ENCODE measurements at places on chromosomes 3 and 15.
A peak's percentile ranks its signal among the peaks of the same experiment; 100 is the strongest.

- no peak for DNase-seq
These were observed 28.2 kb upstream of the PIAS1 start for GRCh38 chr15:68025835-68026424.

- DNase-seq, result no peak
These were observed 772 bp downstream of the TSPAN3 start for GRCh38 chr15:77070180-77070494.

GRCh38 chr15:32677238-32677750 lies 35.8 kb downstream of the SCG5 start:
- no peak for DNase-seq

- no peak for DNase-seq
These were observed 16.9 kb upstream of the P2RY13 start for GRCh38 chr3:151346292-151346691.

DNA sequence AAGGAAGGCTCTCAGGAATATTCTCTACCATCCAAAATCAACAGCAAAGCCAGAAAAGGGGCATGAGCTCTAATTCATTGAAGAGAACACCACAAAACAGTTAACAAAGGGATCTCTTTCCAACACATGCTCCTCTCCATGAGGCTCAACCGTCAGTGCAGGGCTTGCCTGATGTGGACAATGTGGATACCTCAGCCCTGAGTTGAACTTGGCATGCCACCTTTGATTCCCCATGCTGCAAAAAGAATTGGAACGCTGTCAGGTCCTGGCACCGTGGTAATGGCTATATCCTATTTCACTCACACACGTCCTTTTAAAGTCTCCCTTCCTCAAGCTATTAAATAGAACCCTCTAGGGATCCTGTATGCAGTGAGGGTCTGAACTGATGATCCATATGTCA lies 30.7 kb upstream of the IP6K2 start:
- no peak for DNase-seq

DNA sequence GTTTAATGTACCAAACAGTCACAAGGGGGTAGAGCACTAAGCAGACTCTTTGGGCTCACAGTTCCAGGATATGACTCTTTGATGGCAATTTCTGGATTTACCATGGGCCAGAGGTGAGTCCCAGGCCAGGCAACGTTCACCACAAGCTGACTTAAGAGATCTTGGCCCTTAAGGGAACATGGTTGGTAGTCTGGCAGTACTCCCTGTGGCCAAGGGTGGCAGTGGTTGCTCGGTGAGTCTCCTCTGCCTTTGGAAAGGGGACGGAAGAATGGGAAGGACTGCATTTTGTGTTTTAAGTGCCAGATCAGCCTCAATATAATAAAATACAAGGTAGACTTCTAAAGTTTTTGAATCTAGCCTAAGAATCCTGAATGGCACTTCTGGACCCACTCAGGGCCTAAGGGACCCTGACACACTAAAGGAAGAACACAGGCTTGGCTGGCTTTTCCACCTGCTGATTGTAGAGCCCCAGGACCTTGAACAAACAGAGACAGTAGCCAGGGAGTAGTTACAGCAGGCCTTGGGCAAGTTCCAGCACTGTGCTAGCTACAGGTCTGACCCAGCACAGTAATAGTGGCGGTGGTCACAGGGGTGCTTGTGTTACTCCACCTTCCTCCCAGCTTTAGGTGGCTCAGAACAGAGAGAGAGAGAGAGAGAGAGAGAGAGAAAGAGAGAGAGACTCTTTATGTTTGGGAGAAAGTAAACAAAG lies 730.7 kb upstream of the ALCAM start:
- no peak for DNase-seq

GRCh38 chr3:172040981-172041963 lies 1.9 kb downstream of the FNDC3B start:
- no peak for DNase-seq

- DNase-seq, result no peak
These were observed 112.7 kb downstream of the SLCO3A1 start for GRCh38 chr15:91966194-91966552.

DNA sequence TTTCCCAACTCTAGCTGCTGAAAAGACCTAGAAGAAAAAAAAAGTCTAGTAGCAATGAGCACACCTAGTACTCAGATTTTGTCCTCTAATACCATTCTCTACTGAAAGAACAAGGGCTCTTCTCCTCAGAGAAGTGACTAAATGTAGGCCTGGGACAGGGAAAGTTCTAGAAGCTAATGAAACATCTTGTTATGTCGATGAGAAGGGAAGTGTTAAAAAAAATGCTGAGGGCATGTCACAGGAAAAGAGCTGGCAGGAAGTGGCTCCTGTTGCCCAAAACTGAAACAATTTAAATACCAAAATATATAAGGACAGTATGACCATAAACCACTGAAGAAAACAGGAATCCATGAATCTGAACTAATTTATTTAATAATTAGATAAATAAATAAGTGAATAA lies 581.4 kb upstream of the TBL1XR1 start:
- no peak for DNase-seq

GRCh38 chr3:197422506-197422905 lies 124.1 kb upstream of the DLG1 start:
- no peak for DNase-seq

DNA sequence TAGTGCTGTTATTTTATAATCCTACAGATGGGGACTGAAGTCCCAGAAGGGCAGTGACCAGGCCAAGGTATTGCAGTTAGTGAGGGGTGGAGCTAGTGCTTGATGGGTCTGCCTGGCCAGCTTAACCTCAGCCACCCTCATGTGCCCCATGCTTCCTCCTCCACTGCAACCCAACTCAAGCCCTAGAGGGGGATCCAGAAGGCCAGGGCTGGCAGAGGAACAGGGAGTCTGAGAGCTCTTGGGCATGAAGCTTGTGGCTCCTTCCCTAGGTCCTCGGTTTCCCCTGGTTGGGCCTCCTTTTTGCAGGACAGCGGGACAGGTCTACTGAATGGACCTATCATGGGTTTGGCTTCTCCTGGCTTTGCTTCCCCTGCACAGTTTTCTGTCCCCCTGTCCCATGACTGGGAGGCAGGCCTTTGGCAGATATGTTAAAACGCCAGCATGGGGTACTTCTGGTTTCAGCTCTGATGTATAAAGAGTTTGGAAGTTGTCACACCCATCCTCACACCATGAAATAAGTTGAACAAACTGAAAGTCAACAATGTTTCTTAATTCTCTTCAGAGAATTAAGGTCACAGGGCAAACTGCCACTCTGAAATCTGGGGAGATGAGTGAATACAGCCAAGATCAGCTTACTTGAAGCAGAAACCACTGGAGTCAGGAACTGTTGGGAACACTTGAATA lies 103.3 kb downstream of the SMAD6 start:
- DNase-seq, result no peak

DNA sequence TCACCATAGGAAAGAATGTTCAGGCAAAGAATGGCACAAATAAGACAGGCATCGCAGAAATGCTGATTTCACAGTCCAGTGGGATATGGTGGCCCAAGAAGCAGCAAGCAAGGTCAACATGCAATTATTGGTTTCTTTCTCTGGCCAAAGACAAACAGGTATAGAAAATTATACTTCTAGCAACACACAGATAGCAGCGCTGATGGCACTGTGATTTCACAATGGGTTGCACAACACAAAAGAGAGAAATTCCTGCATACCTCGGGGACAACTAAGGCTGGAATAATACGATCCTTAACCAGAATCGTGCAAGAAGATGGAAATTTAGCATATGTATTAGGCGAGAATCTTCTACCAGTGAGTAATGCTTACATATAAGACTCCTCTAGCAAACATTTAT lies 76.3 kb upstream of the NR2F2 start:
- DNase-seq, result peak; percentile 36

DNA sequence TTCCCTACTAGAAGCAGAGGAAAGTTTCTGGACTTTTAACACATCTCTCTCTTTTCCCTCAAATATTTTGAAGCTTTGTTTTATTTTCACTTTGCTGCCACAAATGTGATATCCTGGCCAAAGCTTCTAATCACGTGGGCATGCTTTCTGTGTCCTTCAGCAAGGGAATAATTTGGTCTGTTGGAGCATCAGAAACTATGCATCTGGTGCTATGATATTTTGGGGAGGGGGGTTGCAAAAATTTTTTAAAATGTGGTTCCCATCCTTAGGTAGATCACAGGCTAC lies 254.2 kb downstream of the GAP43 start:
- DNase-seq, result no peak

- DNase-seq, result no peak
These were observed 250.3 kb downstream of the MAGI1 start for GRCh38 chr3:65788461-65788860.

DNA sequence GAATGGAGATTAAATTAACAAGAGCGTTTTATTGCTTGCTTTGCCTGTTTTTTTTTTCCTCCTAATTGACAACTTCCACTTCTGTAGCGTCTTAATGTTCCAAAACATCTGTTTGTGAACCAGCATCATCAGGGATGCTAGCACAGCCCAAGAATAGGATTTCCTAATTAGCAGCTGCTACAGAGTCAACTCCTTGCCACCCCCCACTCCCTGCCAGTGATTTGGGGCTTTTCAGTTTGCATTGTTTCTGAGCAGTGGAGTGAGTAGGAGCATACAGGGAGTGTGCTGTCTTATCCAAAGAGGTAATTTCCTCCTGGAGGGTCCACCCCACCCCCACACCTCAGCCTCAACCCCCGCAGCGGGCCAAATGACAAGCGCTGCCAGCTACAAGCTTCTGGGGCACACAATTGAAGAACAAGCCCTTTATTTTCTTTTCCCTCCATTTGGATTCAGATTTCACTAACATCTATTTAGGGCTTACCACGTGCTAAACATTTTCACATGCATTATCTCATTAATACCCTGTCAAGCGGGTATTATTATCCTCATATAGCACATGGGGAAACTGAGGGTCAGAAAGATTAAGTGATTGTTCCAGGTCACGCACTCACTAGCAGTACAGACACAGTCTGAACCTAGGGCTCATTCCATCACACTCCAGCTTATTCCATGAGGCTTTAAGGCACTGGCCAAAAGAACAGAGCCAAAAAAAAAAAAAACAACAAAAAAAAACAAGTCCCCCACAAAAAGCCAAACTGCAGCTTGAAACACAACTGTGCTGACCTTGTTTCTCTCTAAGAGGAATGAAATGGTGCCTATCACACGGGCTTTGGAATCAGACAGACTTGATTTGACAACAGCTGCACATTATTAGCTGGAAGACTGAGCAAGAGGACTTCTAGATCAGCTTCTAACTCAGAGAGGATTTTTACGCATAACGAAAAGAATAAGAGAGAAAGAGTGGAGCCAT lies 16.4 kb downstream of the HEG1 start:
- no peak for DNase-seq

DNA sequence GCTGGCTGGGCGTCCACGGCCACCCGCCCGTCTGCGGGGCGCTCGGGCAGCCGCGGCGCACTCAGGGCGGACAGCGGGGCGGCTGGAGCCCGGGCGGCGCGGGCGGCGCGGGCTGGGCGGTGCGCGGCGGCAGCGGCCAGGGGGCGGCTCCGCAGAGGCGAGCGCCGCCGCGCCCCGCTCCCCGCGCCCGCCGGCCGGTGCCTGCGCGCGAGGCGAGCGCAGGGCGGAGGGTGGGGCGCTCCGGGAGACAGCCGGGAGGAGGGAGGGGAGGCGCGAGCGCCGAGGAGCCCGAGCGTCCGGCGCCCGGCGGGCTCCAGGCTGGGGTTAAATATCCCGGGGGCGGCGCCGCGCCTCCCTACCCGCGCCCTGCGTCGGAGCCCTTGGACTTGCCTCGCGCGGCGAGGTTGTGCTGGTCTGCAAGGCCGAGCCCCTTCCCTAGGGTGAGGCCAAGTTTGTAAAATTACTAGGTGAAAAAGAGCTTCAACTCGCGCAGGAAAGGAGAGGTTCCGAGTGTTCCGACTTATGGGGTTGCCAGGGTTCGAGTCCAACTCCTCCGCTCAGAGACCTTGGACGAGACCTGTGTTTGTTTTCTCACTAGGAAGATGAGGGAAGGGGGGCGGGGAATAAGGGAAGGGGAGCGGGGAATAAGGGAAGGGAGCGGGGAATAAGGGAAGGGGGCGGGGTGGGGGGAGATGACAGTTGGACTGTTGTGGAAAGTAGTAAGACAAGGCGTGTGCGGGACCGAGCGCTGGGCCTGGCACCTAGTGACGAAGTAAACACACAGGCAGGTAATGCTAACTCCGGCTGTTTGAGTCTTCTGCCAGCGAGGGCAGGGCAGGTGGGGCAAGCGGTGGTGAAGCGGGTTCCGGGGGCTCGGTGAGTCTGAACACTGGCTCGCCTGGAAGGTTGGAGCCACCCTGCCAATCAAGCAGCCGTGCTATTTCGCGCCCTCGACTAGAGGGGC lies at the start of gene TNFAIP8L3:
TNFAIP8L3 (minus strand) TSS at position 301 of the 964 bp plus-strand sequence. CDS start 311 bp downstream, outside the sequence.
- DNase-seq, result no peak

DNA sequence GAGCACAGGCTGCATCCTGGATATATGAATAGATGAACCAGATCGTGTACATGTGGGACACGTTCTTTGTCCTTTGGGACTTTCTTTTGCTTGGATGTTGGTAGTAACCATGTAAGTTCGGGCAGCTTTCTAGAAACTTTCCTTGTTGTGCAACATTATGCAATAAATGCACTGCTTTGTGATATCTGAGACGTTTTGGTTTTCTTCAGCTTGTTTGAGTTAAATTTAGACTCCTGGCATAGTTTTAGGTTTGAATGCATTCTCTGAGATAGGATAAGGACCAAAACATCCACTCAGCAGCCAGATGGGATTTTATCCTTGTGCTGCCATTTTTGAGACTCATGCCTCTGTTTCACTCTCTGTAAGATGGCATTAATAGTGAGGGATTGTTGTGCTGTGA lies 158.9 kb downstream of the IGF1R start:
- peak; percentile 84 for DNase-seq

GRCh38 chr15:74844319-74845207 lies 1.6 kb upstream of the ULK3 start:
- no peak for DNase-seq

- DNase-seq, result no peak
These were observed 6.2 kb downstream of the ZIC4 start for GRCh38 chr3:147400111-147400510.

DNA sequence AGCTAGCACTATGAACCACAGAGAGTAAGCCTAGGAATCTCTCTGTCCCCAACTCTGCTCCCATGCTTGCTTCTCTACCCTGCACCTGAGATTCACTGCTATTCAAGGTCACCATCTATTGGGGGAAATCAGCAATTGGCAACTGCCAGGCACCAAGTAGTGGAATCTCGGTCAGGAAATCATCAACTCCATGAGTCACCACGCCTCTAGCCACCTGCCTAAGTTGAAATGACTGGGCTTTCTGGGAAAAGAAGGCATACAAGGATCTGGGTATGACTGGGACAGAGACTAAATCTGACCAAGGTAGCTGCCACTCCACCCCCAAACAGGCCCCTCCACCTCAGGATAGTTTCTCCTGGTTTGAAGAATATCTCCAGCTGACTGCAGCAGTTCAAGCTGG lies 464.1 kb upstream of the CBLB start:
- DNase-seq, result no peak

- DNase-seq, result no peak
These were observed 734 bp downstream of the TBL1XR1 start for GRCh38 chr3:177196456-177197040.

- DNase-seq, result no peak
These were observed 124.8 kb downstream of the ATP10A start for GRCh38 chr15:25738171-25738965.
